T-cell (primary cell): ENCODE measurements at places on chromosomes 12 and 14.

DNA sequence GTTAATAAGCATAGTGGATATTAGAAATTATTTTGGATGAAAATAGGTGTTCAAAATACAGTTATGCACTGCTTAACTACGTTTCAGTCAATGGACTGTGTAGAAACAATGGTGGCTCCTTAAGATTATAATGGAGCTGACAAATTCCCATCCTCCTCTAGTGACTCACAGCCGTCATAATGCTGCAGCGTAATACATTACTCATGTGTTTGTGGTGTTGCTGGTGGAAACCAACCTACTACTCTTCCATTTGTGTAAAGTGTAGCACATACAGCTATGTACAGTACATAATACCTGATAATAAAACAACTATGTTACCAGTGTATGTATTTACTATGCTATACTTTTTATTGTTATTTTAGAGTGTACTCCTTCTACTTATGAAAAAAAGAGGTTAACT lies 111.2 kb upstream of the TMCC3 start:
- no peak overlapping the region for H3K4me3 ChIP-seq
- H3K4me1 ChIP-seq: no peaks in the 10 kb centered on the region
- no peak for DNase-seq
- H3K27me3 ChIP-seq: peaks cover 4% of the 10 kb centered on the region
- no peak overlapping the region for H3K27ac ChIP-seq

DNA sequence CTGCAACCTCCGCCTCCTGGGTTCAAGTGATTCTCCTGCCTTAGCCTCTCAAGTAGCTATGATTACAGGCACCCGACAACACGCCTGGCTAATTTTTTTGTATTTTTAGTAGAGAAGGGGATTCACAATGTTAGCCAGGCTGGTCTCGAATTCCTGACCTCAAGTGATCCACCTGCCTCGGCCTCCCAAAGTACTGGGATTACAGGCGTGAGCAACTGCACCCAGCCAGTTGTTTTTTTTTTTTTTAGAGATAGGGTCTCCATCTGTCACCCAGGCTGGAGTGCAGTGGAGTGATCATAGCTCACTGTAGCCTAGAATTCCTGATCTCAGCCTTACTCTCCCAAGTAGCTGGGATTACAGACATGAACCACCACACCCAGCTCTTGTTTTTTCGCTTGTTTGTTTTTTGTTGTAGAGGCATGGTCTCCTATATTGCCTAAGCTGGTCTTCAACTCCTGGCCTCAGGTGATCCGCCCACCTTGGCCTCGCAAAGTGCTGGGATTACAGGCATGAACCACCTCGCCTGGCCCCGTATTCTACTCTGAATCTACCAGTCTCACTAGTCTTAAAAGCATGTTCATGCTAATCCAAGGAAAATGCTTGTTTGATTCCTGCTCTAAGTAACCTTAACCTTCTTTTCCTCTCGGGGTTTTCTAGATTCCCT lies 31.7 kb upstream of the STRN3 start:
- H3K27ac ChIP-seq: no peak overlapping the region
- no peaks in the 10 kb centered on the region for H3K36me3 ChIP-seq
- no peak overlapping the region for H3K4me3 ChIP-seq

GRCh38 chr14:95564060-95564459 lies 29.2 kb downstream of the GLRX5 start:
- no peak overlapping the region for H3K4me3 ChIP-seq
- H3K27me3 ChIP-seq: peaks cover 10% of the 10 kb centered on the region
- no peaks in the 10 kb centered on the region for H3K4me1 ChIP-seq
- no peaks in the 10 kb centered on the region for H3K36me3 ChIP-seq
- DNase-seq: no peak

DNA sequence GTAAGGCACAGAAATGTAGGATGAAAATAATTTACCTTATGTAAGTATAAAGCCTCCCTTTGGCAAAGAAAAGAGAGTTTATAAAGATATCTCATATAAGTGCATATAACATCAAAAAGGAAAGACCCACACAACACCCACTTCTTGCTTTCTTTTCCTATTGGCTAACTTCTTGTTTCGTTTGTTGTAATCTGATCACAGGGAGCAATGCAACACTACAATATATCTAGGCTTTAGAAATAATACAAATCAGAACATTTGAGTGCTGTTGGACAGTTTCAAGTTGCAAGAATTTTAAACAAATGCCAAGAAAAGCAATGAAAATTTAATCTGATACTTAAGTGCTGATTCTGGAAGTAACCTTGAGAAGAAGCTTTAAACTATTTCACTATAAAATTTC lies 1.3 kb downstream of the FGD6 start:
- DNase-seq: no peak
- H3K4me3 ChIP-seq: no peak overlapping the region
- no peaks in the 10 kb centered on the region for H3K27me3 ChIP-seq
- no peaks in the 10 kb centered on the region for H3K36me3 ChIP-seq

- no peak for DNase-seq
- H3K27ac ChIP-seq: no peak overlapping the region
- peaks cover 24% of the 10 kb centered on the region for H3K36me3 ChIP-seq
- peaks cover 72% of the 10 kb centered on the region for H3K4me1 ChIP-seq
- no peak overlapping the region for H3K4me3 ChIP-seq
Measured at GRCh38 chr14:61362072-61362750, 40.8 kb downstream of the PRKCH start.

DNA sequence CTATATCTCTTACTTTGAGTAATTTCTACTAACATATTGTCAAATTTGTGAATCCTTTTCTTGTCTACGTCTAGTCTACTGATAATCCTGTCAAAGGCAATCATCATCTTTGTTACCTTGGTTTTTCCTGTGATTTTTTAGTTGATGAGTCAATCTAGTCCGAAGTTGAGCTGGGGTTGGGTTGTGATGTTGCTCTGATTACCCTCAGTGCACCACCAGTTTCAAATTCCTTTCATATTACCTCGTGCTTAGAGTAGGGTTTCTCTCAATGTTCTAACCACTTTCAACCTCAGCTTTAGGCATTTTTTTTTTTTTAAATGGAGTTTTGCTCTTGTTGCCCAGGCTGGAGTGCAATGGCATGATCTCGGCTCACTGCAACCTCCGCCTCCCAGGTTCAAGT lies 186.8 kb downstream of the BTG1 start:
- H3K4me3 ChIP-seq: no peak overlapping the region
- no peaks in the 10 kb centered on the region for H3K27me3 ChIP-seq
- no peaks in the 10 kb centered on the region for H3K4me1 ChIP-seq
- H3K36me3 ChIP-seq: no peaks in the 10 kb centered on the region
- DNase-seq: no peak
